Activated CD8-positive, alpha-beta memory T cell treated with anti-CD3 and anti-CD28 coated beads, Interleukin-2, amount 10 ng/mL, durations not matched to agents 7 days and 5 days (primary cell): ENCODE measurements at places on chromosomes 16 and 17. TPM values are rescaled to one million over a fixed set of nuclear protein-coding genes. Genes with fewer than 3 reads are reported as not detected.

- DNase-seq: no peak
Measured at GRCh38 chr16:89344846-89345611, 127.5 kb downstream of the ZNF778 start.

DNA sequence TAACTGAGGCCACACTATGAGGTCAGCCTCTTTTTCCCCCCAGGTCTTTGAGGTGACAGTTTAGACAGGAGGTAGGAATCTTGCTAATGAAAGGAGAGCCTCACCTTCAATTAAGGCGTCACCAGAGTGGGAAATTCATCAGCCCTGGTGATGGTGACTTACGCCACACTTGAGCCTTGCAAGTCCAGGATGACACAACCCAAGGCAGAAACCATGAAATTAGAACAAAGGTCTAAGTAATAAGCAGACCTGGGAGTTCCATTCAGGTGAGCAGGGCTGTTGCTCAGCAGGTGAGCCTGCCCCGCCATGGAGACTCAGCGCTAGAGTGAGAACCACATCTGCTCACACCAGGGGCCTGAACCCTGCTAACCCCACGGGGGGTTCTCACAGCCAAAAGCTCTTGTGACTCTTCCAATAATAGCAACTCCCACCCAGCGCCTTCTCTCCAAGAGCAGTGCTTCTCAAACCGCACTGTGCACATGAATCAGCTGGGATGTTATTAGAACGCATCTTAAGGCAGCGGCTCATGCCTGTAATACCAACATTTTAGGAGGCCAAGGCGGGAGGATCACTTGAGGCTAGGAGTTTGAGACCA, 28.7 kb upstream of the KIFC3 start:
- no peak for DNase-seq

DNA sequence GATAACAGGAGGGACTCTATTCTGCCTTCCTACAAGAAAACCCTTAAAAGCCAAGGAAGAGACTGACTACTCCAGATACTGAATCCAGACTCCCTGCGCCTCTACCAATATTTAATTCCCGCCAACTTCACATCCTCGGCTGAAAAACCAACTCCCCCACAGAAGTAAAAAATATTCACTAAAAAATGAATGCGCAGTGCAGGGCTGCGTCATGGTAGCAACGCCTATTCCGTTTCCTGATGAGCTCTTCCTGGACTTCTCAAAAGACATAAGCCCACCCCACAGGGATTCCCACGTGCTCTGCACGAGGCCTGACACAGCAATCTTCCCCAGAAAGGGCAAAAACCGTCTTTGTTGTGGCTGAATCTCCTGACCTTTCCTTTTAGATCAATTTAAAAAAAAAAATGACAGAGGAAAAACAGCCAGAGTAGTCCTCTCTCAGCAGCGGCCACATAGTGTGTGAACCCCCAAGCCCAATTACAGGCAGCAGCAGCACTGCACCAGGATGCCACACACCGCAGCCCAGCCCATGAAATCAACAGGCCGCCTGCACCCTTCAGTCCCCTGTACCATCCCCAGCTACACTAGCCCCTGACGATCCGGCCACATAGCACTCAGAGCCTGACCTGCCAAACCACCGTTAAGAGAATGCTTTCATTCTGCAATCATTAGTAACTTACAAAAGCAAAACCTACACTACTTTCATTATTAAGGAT, 23.9 kb downstream of the KLHDC4 start:
- DNase-seq: no peak

DNA sequence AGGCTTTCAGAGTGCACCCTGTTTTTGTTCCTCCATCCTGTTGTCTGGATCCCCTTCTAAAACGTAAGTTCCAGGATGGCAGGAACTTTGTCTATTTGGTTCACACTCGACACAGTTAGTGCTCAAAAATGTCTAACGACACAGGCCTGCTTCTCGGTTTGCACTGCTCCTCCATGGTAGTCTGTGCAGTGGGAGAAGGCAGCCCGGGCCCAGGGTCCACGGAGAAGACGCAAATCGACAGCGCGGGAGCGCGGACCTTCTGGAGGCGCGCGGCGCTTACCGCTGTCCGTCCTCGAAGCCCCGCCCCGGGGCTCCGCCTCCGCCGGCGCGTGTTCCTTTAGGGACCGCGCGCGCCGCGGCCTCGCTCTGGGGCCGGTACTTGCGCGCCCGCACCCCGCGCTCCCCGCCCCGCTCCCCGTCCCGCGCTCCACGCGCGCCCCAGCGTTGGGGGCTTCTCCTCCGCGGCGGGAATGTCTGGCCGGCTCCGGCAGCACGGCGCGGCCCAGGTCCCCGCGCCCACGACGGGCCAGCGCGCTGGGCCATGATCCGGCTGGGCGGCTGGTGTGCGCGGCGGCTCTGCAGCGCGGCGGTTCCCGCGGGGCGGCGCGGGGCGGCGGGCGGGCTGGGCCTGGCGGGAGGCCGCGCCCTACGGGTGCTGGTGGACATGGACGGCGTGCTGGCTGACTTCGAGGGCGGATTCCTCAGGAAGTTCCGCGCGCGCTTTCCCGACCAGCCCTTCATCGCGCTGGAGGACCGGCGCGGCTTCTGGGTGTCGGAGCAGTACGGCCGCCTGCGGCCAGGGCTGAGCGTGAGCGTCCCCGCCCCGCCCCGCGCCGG, at the start of gene NT5M:
Gene NT5M, plus strand, starts transcription at position 364 of the 837 bp plus-strand sequence. Its CDS starts 178 bp downstream, at position 542.
- peak; percentile 82 for DNase-seq

Gene SLC35G6
- not detected for total RNA-seq
